ENCODE measurements at places on chromosomes 6 and 20. TPM values are rescaled to one million over a fixed set of nuclear protein-coding genes. Genes with fewer than 3 reads are reported as not detected.

- no peaks in the 10 kb centered on the region for H3K36me3 ChIP-seq
- no peak for DNase-seq
- H3K27ac ChIP-seq: no peak overlapping the region
- H3K27me3 ChIP-seq: no peaks in the 10 kb centered on the region
- H3K4me1 ChIP-seq: no peaks in the 10 kb centered on the region
Measured at GRCh38 chr6:21999012-21999528, 297.8 kb downstream of the PRL start.

HCRTR2 gene
- total RNA-seq: not detected

DNA sequence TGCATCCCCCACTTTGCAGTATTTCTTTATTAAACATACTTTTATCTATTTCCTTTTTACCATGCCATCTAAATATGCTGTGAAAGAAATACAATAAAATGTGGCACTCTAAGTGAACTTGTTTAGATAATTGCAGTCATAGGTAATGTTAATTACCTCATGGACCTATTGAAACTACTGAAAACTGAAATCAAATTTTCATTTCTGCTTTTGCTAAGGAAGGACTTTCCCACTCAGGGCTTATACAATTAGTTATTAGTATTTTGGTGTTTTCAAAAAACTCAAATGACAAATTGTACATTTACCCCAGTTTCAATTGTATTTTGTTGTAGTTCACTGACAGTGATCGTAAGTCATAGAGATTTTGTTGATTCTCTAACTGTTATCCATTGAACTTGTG lies 88.4 kb downstream of the ID4 start:
- H3K27me3 ChIP-seq: peaks cover 5% of the 10 kb centered on the region
- no peak overlapping the region for H3K27ac ChIP-seq
- DNase-seq: no peak
- no peak overlapping the region for H3K4me3 ChIP-seq

CAGE1 gene
- 0.39 TPM for total RNA-seq

- peaks cover 80% of the 10 kb centered on the region for H3K4me1 ChIP-seq
- H3K27ac ChIP-seq: peak overlapping the region; percentile 13
- H3K4me3 ChIP-seq: no peak overlapping the region
Measured at GRCh38 chr6:159103396-159104162, 58.8 kb upstream of the TAGAP start.

RAMACL gene
- total RNA-seq: 0.75 TPM

DNA sequence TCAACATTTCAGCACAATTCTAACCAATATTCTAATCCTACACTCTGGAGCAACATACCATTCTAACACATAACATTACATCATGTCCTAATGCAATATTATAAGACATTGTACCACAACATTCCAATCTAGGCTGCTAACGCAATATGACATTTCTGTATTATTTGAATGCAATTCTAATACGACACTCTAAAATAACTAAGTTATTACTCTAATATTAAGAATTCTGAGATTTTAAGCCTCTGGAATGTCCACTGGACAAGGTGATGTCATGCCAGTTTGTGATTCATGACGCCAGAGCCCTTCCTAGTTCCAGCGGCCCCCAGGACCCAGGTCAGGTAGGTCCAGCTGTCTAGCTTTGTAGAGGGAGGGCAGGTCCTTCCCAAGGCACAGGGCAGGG lies 69.7 kb upstream of the SIRPA start:
- H3K27ac ChIP-seq: no peak overlapping the region
- no peak for DNase-seq
- H3K4me3 ChIP-seq: no peak overlapping the region
- peaks cover 5% of the 10 kb centered on the region for H3K27me3 ChIP-seq
- H3K4me1 ChIP-seq: peaks cover 4% of the 10 kb centered on the region

RAET1L gene
- total RNA-seq: not detected

DNA sequence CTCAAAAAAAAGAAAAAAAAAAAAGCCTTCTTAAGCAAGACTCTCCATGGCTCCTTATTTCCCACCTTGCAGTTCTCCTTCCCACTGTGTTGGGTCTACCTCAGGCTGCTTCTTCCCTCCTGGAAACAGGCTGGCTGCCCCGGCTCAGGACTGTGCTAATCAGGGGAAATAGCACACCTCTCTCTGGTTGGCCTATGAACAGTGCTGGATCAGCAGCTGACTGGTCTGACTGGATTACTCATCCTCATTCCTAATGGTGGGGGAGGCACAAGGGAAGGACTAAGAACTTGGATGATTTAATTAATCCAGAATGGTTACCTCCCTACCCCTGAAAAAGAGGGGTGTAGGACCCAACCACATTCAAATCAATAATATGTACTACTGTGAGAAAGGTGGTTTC lies 3.9 kb upstream of the SRSF3 start:
- H3K4me3 ChIP-seq: no peak overlapping the region
- H3K4me1 ChIP-seq: peaks cover 23% of the 10 kb centered on the region
- no peaks in the 10 kb centered on the region for H3K27me3 ChIP-seq
- peaks cover under 1% of the 10 kb centered on the region for H3K36me3 ChIP-seq
- no peak overlapping the region for H3K27ac ChIP-seq

- no peak for DNase-seq
- H3K4me1 ChIP-seq: no peaks in the 10 kb centered on the region
- no peak overlapping the region for H3K4me3 ChIP-seq
- H3K27me3 ChIP-seq: no peaks in the 10 kb centered on the region
- no peaks in the 10 kb centered on the region for H3K36me3 ChIP-seq
Measured at GRCh38 chr6:3506200-3506599, 49.4 kb upstream of the SLC22A23 start.

OLIG3 gene
- not detected for total RNA-seq

GRCh38 chr6:143594647-143595046 lies 83.1 kb upstream of the PHACTR2 start:
- H3K4me1 ChIP-seq: peaks cover 17% of the 10 kb centered on the region
- no peak for DNase-seq
- H3K4me3 ChIP-seq: no peak overlapping the region

DNA sequence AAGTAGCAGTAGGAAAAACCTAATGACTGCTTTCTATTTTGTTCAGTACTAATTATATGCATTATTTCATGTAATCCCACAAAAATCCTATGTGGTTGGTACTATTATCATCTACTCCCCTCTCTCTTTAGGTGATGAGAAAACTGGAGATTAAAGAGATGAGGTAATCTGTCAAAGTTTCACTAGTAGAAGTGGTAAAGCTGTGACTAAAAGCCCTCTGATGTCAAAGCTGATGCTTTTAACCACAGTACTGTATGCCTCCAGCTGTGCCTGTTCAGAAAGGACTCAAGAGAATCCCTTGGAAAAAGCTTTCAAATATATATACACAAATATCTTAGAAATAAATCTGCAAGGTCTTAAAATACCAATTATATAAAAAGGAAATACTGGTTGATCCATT lies 38.0 kb downstream of the PHIP start:
- H3K36me3 ChIP-seq: peaks cover 35% of the 10 kb centered on the region
- no peaks in the 10 kb centered on the region for H3K27me3 ChIP-seq
- H3K4me3 ChIP-seq: no peak overlapping the region
- no peaks in the 10 kb centered on the region for H3K4me1 ChIP-seq

- no peak overlapping the region for H3K27ac ChIP-seq
- no peak overlapping the region for H3K4me3 ChIP-seq
- H3K27me3 ChIP-seq: peaks cover 6% of the 10 kb centered on the region
- H3K4me1 ChIP-seq: peaks cover 2% of the 10 kb centered on the region
Measured at GRCh38 chr6:75492386-75493153, 1.0 kb downstream of the FILIP1 start.

DNA sequence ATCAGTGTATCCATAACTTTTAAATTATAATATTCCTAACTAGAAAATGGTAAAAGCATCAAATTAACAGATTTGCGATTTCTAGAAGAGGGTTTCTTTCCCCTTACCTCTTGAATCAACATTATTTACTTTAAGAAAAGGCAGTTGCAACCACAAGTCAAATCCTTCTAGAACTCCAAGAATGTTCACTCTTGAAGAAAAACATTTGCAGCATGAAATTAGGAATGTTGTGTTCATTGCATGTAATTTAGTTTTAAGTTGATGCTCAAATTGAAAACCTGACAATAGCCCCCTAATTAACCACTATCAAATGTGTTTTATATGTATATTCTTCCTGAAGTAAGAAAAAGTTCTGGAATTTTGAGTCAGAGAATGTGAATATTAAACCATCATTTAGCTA lies 2.3 kb upstream of the REV3L start:
- no peak for DNase-seq
- no peaks in the 10 kb centered on the region for H3K36me3 ChIP-seq
- H3K4me1 ChIP-seq: peaks cover 30% of the 10 kb centered on the region
- no peak overlapping the region for H3K4me3 ChIP-seq

TRIM10 gene
- not detected for total RNA-seq

GRCh38 chr6:107493158-107494057 lies 3.5 kb downstream of the SOBP start:
- H3K27ac ChIP-seq: no peak overlapping the region
- no peak for DNase-seq
- peaks cover 24% of the 10 kb centered on the region for H3K4me1 ChIP-seq
- peaks cover 32% of the 10 kb centered on the region for H3K27me3 ChIP-seq

GRCh38 chr20:672963-673602 lies 2.5 kb downstream of the SCRT2 start:
- H3K36me3 ChIP-seq: no peaks in the 10 kb centered on the region
- no peak overlapping the region for H3K27ac ChIP-seq
- peaks cover 15% of the 10 kb centered on the region for H3K4me1 ChIP-seq
- peaks cover 72% of the 10 kb centered on the region for H3K27me3 ChIP-seq
- H3K4me3 ChIP-seq: no peak overlapping the region

LHFPL5 gene
- not detected for total RNA-seq

DNA sequence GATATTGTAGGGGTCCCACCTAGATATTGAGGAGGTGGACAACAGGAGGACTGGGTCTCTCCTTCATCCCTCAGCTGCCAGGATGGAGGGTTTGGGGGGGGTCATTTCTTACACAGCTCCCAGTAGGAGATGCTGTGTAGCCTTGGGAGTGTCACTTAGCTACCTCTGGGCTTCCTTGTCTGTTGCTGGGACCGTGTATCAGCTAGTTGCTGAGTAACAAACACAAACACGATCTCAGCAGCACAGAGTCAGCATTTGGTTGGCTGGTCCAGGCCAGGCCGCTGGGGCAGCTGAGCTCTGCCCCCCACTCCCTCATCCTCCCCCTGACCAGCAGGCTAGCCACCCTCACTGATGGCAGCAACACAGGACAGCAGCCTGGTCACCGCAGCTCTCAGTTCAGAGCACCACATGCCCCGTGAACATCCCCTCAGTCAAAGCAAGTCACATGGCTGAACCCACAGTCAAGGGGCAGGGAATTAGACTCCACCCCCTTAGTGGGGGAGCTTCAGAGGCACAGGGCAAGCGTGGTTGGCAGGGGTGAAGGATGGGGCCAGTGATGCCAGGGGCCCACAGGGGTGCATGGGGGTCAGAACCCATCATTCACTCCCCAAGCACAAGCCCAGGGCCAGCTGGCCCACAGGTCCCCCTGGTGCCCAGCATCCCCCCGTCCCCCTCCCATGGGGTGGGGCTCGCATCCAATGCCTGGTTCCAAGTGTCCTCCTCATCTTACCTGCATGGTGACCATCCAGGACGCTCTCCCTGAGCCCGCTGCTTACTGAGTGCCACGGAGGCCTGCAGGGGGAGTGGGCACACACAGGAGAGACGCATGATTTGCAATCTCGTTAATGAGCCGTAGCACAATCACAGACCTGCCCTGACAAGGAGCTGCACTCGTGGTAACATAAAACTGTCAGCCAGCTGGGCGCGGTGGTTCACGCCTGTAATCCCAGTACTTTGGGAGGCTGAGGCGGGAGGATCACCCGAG lies 112.4 kb downstream of the TAF4 start:
- H3K36me3 ChIP-seq: no peaks in the 10 kb centered on the region
- no peak overlapping the region for H3K4me3 ChIP-seq
- peaks cover 5% of the 10 kb centered on the region for H3K27me3 ChIP-seq
- DNase-seq: no peak

DNA sequence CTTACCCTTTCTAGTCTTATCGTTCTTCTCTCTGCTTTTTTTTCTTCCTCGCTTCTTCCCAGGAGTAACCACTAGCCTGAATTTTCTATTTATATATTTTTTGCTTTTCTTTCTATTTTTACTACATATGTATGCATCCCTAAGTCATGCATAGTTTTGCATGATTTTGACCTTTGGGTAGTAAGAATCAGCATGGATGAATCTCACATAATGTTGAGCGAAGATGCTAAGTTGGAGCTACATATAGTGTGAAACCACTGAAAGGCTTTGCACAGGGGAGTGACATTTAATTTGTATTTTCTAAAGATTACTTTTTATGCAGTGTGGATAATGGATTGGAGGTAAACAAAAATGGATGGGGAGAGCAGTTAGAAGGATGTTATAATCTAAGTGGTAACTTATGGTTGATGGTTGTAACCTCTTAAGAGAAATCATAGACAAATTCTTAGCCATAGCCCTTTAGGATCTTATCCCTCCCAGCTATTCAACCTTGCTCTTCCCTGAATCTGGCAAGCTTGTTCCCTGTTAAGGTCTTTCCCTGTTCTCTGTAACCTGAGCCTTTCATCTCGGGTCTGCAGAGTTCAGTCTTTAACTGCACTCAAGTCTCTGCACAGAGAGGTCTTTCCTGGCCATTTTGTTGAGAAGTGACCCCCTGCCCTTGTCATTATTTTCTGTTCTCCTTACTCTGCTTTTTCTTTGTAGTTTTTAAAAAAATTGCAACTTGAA lies 18.0 kb downstream of the PEX7 start:
- H3K27ac ChIP-seq: no peak overlapping the region
- DNase-seq: no peak
- no peaks in the 10 kb centered on the region for H3K36me3 ChIP-seq

DNA sequence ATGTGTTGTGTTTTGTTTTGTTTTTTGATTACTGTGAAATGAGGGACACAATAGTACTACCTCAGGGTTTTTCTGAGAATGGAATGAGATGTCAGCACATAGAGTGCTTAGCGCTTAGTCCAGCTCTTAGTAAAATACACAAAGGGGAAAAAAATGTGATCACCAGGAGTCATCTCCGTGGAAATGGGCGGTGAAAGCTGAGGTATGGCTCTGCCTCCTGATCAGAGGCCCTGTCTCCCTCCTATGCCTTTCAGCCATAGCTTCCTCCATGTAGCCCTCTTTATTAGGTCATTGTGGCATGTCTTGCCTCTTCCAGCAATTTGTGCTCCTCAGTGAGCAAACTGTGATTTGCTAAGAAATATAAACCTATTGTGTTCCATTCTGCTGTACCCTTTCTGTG lies 13.0 kb downstream of the PSMF1 start:
- H3K4me1 ChIP-seq: peaks cover 3% of the 10 kb centered on the region
- H3K27ac ChIP-seq: no peak overlapping the region
- DNase-seq: no peak
- peaks cover 91% of the 10 kb centered on the region for H3K36me3 ChIP-seq
- H3K27me3 ChIP-seq: no peaks in the 10 kb centered on the region
- H3K4me3 ChIP-seq: no peak overlapping the region

CGA gene
- not detected for total RNA-seq

DNA sequence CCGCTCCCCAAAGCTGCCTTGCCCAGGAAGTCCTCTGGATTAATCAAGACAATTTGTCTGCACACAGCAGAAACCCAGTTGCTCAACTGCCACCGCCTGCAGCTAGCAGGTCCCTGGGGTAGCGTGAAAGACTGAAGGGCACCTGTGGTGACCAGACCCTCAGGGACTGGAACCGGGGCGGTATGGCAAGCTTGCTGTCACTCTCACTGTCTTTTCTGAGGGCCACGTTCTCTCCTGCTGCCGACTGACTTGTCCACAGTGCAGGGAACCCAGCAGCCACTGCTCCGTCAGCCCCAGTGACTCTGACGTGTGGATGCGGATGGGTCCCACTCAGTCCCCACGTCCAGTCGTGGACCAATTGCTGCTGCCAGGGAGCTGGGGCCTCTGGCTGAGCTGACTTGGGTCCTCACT lies 72.8 kb upstream of the PMEPA1 start:
- no peak overlapping the region for H3K4me3 ChIP-seq
- no peaks in the 10 kb centered on the region for H3K36me3 ChIP-seq
- no peaks in the 10 kb centered on the region for H3K4me1 ChIP-seq
- no peak overlapping the region for H3K27ac ChIP-seq
